ENCODE measurements at places on chromosomes 3 and 15. TPM values are rescaled to one million over a fixed set of nuclear protein-coding genes. Genes with fewer than 3 reads are reported as not detected.

Gene PLA2G4E
- not detected for total RNA-seq

Gene DHFR2
- total RNA-seq: 3.0 TPM

- DNase-seq: no peak
Observed at GRCh38 chr15:41809121-41809520, 18.8 kb upstream of the JMJD7 start.

Gene DGKG
- 22.4 TPM for total RNA-seq

DNA sequence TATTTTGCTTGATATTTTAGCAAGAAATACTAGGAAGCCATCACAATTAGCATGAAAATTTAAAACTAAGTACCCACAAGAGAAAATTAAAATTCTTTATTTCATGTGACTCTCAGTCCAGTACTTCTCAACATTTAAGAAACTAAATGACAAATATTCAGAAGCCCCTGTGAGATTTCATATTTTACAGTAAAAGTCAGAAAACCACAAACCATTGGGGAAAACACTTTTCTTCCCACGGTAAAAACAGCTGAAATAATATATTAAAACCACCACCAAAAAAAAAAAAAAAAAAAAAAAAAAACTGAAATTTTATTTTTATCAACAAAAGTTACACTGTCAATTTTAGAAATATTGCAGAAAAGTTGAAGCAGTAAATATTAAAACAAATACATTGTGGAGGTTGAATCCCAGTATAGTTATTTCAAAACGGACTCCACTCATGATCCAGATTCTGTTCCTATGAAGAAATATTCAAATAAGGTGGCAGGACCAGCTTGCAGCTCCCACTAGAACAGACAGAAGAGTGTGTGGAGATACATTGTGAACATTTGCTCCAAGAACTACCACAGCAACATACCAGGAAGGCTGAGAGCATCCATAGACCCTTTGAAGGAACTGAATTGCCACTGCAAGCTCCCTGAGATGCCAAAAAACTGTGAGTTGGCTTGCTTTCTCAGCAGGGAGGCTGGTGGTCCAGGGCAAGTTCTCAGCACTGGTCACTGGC is 308.2 kb downstream of the CTNNB1 start:
- no peak for DNase-seq
